ENCODE measurements at places on chromosomes 12 and 14. TPM values are rescaled to one million over a fixed set of nuclear protein-coding genes. Genes with fewer than 3 reads are reported as not detected.

- peak; percentile 54 for DNase-seq
These were observed 55.2 kb downstream of the PTGER2 start for GRCh38 chr14:52369305-52369801.

GRCh38 chr12:122021193-122021821 lies 377 bp upstream of the BCL7A start:
- DNase-seq = no peak

- no peak for DNase-seq
These were observed 208.7 kb downstream of the PCNX1 start for GRCh38 chr14:71115821-71116567.

- DNase-seq = no peak
These were observed 215.0 kb downstream of the KIF26A start for GRCh38 chr14:104353221-104353920.

DNA sequence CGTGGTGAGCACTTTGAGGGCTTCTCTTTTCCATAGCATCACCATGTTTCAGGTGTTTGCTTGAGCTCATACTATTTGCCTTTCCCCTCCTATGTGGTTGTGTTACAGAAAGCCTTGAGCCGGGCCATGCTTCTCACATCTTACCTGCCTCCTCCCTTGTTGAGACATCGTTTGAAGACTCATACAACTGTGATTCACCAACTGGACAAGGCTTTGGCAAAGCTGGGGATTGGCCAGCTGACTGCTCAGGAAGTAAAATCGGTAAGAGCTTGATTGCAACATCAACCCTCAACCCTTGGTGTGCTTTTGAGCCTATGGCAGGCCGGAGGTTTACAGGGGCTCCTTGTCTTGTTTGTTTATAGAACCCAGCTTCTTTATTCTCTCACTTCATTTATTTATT lies 8.1 kb downstream of the LETMD1 start:
- DNase-seq = peak; percentile 54

DNA sequence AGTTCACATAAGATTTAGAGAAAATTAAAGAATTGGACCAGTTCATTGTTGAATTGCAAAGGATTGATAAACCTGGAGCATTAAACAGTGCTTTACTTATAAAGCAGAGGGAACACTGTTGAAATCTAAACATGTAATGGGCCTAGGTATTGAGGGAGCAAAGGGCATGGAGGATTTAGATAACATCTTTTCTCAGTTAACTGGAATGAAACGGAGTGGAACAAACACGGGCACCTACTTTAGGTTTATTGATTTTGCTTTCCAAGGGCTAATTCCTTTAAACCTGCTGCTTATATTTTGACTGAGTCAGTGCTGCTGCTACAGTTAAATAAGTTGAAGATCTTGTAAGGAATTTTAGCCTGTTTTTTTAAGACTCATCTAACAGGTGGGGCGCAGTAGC lies 5.6 kb downstream of the EIF4B start:
- DNase-seq = no peak

GRCh38 chr12:26789731-26790644 lies 43.0 kb downstream of the ITPR2 start:
- DNase-seq = peak; percentile 75

- no peak for DNase-seq
These were observed 77.1 kb downstream of the PLXNC1 start for GRCh38 chr12:94225506-94225905.

DNA sequence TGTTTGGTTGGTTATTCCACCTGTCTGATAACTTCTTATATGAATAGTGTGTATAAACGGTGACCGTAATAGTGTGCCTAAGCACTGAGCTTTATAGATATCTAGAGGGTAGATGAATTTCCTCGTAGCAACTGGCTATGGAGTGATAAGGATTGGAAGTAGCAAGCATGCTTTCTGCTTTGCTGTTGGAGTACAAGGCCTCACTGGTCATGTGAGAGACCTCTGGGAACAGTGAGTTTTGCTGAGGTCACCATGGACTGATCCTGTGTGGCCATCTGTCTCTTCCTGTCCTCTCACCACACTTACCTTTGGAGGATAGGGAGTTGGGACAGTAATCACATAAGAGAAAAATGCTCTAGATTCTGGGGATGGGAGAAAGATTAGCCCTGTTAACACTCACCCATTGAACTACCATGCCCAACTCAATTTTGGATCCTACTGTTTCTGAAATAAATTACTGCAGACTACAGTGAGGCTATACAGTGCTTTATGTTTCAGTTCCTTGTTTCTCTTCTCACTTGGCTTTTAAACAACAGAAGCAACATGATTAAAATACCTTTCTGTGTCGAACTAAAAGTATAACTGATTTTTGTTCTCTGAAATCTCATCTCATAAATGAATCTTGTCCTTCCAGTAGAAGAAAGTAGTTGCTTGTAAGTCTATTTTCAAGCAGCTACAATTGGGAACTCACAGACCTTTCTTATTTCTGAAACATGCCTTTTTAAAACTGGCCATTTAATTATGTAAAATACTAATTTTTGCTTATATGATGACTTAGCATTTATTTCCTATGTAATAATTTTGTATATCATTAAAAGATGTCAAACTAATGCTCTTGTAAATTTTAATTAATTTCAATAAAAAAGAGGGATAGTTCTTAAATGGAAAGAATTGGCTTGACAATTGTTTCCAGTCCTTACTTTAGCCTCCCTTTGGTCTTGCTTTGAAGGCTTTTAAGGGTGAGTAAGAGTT lies 8.3 kb downstream of the TMX1 start:
- DNase-seq = no peak

GRCh38 chr12:46480724-46481123 lies 108.2 kb upstream of the SLC38A2 start:
- DNase-seq = no peak

The EEA1 gene
- 4.8 TPM for polyA plus RNA-seq

The TAS2R8 gene
- polyA plus RNA-seq = not detected

The ZDHHC22 gene
- polyA plus RNA-seq = not detected

The UNG gene
- 16.0 TPM for polyA plus RNA-seq
